ENCODE measurements at places on chromosomes 1 and 21.

DNA sequence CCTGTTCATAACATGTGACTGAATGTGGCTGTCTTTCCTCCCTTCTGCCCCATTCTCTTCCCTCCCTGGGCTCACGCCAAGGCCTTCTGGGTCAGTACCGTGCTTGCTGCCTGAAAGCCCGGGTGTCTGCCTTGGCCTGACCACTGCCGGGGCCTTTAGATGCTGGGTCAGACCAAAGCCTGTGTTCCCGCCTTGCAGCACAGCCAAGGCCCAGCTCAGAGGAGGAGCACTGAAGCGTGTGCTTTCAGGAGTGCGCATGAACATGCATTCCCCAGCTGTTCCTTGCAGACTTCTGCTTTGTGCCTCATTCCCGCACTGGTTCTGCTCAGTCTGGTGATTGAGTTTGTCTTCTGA is 27.0 kb upstream of the SARS1 start:
- no peak for DNase-seq

DNA sequence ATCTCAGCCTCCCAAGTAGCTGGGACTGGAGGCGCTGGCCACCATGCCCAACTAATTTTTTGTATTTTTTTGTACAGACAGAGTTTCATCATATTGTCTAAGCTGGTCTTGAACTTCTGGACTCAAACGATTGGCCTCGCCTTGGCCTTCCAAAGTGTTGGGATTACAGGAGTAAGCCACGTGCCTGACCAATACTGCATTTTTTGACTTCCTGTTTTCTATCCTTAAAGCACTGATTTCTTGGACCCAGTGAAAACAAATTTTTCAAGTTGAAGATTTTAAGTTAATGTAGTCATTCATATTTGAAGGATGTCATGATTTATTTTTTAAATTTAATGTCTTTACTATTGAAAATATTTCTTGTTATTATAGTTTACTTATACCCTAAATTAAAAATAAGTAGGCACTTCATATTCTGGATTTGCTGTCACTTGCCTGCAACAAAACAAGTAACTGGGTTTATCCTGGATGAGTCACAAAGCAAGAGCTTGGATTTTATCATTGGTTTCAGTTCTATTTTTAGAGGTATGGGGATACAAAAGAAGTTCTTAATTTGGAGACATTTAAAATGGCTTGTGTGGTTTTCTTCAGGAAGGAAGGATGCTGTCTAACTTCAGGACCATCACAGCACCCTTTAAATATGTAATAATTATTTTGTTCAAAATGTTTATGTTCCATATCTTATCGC is 2.2 kb upstream of the VPS45 start:
- peak; percentile 66 for DNase-seq

DNA sequence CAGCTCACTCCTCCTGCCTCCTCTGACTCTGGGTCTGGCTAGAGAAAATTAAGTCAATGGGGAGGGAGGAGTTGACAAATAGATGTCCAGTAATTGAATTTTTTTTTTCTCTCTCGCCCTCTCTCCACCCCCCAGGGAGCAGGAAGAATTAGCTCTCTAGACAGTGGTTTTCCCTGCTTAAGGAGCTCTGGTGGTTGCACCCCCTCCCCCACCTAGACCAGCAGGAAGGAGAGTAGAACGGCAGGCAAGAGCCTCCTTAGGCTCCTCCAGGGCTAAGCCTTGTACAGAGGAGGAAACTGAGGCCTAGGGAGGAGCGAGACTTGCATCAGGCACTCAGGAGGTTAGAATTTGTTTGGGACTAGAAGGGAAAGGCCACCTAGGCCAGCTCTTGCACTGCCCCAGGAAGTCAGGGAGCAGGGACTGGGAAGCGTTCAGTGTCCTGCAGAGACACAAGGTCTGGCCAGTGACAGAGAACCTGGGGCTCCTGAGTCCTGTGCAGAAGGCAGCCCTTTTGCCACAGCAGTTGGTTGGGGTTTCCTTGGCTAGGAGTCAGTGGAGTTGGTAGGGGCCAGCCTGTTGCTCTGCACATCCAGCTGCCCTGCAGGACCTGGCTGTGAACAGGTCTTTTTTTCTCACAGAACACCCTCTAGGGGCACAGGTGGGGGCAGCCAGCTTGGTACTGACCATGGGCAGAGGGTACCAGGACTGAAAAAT is 49.5 kb upstream of the ACOT11 start:
- DNase-seq: peak; percentile 68

GRCh38 chr21:45429221-45430175 is 24.5 kb downstream of the COL18A1 start:
- no peak for DNase-seq

DNA sequence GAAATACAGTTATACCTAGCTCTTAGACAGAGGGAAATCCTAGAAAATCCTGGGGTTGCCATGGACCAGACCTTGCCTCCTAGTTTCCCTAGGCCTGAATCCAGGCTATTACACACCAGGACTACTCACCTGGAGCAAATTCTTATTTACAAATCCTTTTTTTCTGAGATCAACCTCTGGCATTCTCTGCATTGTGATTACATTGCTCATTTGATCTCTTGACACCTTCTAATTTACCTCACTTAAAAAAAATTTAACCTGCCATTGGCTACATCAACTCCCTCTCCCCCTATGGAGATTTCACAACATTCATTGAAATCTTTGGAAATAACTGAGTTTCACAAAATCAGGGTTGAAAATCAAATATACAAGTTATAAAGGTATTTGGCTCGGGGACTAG is 2.9 kb upstream of the C1orf105 start:
- no peak for DNase-seq

DNA sequence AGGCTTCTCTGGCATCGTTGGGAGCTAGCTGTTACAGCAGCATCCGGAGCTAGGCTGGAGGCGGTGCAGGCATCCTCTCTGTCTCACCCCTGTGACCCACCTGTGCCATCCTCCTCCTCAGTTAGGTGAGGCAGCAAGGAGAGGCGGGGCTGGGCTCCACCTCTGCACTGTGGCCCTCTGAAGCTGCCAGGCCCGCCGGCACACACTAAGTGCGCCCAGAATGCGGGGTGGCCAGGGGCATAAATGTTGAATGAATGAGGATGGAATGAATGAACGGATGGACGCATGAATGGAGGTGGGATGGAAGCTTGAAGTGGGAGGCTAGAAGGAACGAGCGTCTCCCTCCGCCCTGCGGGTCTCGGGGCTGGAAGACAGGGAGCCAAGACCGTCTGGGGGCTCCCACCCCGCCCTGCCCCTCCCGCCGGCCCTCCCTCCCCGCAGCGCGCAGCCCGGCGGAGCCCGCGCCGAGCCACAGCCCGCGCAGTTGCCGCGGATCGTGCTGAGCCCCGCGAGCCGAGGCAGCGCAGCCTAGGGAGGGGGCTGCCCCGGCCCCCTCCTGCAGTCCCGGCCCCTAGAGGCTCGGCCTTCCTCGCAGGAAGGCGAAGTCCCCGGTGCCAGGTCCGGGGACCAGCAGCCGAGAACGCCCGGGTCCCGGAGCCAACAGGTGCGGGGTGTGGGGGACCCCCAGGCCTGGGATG is at the start of gene HCRTR1:
HCRTR1 (plus strand) TSS at position 472 of the 698 bp plus-strand sequence. CDS start 1,504 bp downstream, outside the sequence.
- no peak for DNase-seq

DNA sequence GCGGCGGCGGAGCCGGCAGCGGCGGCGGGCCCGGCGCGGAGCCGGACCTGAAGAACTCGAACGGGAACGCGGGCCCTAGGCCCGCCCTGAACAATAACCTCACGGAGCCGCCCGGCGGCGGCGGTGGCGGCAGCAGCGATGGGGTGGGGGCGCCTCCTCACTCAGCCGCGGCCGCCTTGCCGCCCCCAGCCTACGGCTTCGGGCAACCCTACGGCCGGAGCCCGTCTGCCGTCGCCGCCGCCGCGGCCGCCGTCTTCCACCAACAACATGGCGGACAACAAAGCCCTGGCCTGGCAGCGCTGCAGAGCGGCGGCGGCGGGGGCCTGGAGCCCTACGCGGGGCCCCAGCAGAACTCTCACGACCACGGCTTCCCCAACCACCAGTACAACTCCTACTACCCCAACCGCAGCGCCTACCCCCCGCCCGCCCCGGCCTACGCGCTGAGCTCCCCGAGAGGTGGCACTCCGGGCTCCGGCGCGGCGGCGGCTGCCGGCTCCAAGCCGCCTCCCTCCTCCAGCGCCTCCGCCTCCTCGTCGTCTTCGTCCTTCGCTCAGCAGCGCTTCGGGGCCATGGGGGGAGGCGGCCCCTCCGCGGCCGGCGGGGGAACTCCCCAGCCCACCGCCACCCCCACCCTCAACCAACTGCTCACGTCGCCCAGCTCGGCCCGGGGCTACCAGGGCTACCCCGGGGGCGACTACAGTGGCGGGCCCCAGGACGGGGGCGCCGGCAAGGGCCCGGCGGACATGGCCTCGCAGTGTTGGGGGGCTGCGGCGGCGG is 1.0 kb downstream of the ARID1A start:
- DNase-seq: no peak

DNA sequence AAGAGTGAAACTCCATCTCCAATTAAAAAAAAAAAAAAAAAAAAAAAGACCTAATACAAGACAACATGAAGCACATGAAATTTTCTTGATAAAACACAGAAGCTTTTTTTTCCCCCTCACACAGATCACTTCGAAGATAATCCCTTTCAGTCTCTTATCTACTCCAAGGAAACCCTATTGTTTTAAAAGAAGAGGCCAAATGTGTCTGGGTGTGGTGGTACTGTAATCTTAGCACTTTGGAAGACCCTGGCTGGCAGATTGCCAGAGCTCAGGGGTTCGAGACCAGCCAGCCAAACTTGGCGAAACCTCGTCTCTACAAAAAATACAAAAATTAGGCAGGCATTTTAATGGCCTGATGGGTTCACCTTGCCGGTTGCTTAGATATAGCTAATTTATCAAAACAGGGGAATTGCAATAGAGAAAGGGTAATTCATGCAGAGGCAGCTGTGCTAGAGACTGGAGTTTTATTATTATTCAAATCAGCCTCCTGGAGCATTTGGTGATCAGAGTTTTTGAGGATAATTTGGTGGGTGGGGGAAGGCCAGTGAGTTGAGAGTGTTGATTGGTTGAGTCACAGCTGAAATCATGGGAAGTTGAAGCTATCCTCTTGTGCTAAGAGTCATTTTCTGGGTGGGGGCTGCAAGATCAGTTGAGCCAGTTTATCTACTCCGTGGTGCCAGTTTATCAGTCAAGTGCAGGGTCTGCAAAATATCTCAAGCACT is 62.5 kb downstream of the SLC16A1 start:
- no peak for DNase-seq

DNA sequence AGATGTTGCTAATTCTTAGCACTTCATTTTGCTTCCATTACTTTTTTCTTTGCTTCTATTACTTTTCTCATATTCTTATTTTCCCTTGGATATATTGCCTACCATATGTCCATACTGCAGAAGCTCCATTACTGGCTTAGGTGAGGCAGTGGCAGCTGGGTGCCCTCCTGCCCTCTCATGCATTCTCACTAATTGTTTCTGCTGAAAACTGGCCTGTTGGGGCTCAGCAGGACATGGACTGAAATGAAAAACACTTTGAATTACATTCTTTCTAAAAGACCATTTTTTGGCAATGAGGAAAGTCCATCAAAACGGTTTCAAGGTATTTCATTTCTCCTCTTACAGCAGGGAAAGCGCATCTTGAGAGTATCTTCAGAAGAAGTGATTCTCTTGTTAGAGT is 122.9 kb downstream of the MAST2 start:
- no peak for DNase-seq

DNA sequence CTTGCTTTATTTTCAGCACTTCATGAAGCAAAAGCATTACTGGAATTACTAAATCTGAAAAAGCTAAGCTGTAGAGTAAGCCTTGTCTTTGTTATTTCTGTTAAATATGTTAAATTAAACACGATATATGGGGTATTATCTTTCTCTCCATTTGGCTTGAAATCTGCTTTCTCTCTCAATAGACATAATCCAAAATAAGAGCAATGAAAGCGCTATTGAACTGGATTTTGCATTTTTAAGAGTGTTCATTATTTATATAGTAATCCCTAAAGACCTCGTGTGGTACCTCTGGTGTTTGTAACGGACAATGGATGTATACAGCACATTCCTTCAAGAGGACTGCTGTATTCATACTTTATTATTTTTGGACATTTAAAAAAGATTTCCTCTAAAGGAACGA is 91.5 kb upstream of the KCNE2 start:
- no peak for DNase-seq

DNA sequence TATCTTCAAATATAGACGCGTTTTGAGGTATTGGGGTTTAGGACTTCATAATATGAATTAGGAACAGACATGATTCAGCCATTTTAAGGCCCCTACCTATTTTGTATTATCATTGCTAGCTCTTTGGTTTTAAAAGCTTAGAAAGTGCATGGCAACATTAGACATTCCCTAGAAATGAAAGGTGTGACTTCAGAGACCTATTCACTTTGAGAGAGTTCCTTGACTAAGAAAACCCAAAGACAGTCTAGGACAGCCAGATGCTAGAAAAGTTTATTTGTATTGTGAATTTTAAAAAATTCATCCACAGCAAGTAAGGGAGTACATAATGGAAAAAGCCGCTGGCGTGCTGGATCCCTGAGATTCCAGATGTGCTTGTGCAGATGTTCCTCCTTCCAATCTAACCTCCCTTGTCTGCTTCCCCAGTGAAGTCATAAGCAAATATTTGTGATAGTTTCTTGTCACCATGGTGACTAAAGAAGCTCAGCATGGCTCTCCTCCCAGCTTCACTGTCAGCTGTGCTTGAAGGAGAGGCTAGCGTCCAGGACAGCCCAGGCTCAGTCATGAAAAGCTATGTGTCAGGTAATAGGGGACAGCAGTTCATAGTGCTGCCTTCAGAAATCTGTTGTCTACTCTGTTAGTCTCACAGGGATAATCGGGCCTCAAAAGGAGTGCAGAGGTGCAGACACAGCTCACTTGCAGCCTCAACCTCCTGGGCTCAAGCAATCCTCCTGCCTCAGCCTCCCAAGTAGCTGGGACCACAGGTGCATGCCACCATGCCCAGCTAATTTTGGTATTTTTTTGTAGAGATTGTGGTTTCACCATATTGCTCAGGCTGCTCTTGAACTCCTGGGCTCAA is 34.8 kb downstream of the KPNA6 start:
- DNase-seq: peak; percentile 76

DNA sequence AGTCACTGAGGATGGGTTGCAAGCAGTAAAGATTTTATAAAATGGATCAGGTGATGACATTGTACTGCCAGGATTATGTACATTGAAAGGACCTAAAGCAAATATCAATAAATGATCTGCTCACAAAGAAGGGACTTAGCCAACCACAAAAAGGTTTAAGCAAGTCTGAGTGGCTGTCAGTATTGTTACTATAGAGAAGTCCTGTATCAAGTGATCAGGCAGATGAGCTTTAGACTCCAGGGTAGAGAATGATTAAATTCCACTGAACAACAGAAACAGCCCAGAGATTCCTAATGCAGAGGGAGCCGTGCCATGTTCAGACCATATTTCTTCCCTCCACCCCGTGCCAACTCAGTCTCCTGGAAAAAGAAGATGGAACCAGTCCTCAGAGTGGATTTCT is 138.9 kb downstream of the SETD4 start:
- no peak for DNase-seq

- DNase-seq: peak; percentile 12
Observed at GRCh38 chr21:33514229-33514628, 22.7 kb upstream of the DNAJC28 start.

- peak; percentile 58 for DNase-seq
Observed at GRCh38 chr1:182595641-182596240, 6.7 kb upstream of the RNASEL start.

- DNase-seq: no peak
Observed at GRCh38 chr1:69567652-69568420, at the start of gene LRRC7. TSS of gene LRRC7 (plus strand) at chr1:69567922. CDS start at chr1:69568640, 718 bp downstream.

GRCh38 chr1:228349701-228350171 is 56.9 kb downstream of the TRIM11 start:
- no peak for DNase-seq

GRCh38 chr1:155847823-155848529 is 9.0 kb downstream of the GON4L start:
- DNase-seq: no peak

GRCh38 chr1:231310391-231310934 is 27.2 kb downstream of the EXOC8 start:
- no peak for DNase-seq

GRCh38 chr1:46278807-46279206 is 24.6 kb downstream of the LRRC41 start:
- DNase-seq: no peak
